ENCODE measurements at places on chromosomes 11 and 22.

DNA sequence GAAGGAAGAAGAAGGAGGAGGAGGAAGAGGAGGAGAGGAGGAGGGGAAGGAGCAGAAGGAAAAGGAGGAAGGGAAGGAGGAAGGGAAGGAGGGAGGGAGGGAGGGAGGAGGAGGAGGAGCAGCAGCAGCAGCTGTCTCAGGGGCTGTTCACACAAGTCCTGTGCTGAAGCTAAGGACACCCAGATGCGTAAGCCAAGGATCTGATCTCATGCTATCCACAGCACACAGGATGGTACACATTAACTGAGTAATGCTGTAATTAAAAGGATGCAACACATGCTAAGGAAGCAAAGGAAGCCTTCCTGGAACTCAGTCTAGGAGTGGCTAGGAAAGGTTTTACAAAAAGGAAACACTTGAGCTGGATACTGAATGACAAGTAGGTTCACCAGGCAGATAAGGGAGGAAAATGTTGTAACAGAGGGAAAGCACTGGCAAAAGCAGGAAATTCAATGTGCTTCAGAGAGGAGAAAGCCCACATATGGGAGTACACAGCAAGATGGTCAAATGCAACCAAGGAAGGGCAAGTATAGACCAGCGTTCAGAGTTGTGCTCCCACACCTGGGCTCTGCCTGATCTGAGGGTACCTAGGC is 32.0 kb downstream of the TRIM66 start:
- DNase-seq = no peak

- DNase-seq = peak; percentile 30
Observed at GRCh38 chr11:79390477-79390876, 50.4 kb downstream of the TENM4 start.

GRCh38 chr11:65925397-65925796 is 6.2 kb downstream of the DRAP1 start:
- DNase-seq = no peak

DNA sequence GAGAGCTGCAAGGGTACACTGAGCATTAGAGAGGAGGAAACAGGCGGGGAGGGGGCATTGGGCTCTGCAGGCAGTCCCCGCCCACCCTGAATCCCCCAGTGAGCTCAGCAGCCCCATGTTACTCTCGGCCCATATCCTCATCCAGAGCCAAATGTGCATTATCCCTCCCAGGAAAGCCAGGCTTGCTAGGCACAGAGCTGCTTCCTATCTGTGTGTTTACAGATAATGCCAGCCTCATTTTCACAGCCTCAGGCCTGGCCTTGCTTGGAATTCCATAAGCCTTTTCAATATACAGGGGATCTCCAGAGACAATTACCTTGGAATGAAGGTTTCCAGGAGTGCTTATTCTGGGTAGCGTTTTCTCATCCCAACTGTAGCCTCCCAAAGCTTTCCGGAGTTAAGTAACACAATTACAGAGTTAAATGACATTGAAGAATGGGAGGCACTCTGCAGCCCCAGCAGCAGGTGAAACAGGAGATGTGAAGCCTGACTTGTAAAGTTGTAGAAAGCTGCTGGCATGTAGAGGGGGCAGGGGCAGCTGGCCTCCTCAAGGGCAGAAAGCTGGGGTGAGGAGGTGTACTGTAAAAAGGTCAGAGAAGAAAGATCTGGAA is 91.5 kb upstream of the TBCEL start:
- no peak for DNase-seq

DNA sequence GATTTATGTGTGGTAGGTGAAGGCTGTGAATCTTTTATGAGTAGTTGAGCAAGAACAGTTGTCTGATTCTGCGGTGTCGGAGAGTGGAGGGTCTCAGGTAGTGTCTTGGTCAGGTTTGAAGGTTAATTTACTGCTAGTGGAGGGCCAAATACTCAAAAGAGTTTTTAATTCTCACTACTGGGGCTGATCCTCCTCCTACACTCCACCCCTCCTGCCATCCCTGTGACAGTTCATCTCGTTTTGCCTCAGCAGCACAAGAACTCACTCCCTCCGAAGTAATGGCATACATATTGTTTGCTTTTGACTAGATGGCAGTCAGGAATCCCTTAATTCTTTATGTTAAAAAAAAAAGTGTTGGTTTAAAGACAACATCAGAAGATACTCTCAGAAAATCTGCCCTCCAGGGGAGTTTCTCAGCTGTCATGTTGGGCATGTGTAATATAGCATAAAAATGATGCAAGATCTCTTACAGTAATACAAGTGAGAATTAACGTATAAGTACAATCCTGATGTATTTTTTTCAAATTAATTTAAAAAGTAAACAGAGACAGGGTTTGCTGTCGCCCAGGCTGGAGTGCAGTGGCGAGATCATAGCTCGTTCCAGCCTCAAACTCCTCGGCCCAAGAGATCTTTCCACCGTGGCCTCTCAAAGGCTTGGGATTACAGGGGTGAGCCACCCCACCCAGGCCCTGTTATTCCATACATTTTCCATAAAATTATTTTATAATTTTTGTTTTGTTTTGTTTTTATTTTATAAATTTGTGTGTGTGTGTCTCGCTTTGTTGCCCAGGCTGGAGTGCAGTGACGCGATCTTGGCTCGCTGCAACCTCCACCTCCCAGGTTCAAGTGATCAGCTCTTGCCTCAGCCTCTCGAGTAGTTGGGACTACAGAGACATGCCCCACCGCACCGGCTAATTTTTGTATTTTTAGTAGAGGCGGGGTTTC is 1.3 kb downstream of the FAR1 start:
- DNase-seq = no peak

GRCh38 chr11:9138133-9138453 is 46.7 kb upstream of the SCUBE2 start:
- no peak for DNase-seq

DNA sequence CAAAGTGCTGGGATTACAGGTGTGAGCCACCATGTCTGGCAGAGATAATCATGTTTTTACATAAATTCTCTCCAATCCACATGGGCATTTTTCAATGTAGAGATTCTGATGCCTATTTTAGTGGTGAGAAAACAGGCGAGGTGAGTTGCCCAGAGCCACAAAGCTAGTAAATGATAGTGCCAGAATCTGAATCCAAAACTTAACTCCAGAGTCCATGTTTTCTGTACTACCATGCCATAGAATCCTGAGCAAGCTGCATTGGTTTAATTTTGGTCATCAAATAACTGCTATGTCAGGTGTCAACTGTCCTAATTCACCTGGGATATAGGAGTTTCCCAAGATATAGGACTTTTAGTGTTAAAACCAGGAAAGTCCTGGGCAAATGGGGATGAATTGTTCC is 13.6 kb downstream of the NEFH start:
- no peak for DNase-seq

DNA sequence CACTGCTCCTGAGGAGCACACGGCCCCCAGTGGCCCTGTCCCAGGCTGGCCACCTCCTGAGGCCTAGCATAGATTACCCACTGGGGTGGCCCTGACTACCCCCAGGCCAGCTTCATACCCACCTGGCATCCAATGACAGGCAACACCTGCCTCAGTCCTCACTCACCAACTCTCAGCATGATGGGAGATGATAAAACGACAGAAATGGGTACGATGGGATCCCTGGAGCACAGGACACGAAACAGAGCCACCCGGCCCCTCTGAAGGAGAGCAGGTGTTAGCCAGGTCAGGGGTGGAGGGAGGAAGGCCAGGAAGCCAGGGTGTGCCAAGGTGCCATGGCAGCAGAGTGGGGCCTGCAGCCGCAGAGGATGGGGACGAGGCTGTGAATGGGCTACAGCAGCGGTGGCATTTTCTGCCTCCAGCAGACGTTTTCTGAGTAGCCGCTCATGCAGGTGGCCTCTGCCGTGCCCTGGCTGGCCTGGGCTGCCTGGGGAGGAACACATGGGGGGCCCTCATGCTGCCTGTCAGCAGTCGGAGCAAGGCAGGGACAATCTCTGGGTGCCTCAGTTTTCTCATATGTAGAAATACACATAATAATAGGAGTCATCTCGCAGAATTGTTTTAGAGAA is 50.2 kb upstream of the FGF3 start:
- no peak for DNase-seq

DNA sequence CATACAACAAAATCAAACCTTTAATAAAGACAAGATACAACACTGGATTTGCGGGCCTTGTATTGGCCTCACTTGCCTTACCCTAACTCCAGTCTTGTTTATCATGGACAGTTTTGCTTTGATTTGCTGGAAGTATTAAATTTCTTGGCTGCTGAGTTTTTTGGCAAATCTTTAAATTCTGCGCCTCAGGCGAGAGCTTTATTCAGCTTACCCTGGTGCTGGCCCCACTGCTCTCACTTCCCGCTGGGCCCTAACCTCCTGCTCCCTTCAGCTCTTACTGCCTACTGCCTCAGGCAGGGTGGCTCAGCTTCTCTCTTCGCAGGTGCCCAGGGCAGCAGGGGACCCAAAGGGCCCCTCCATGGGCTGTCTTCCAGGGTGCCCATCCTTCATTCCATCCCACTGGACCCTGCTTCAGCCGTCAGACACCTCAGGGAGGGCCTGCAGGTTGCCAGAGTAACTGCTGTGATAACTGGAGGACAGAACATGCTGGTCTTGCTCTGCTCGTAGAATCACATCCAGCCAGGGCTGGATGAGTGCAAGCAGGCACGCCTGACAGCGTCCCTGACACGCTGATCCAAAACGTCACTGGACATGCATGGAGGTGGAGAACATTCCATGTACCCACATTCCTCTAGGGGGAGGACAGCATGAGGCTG is 45.7 kb upstream of the TUB start:
- DNase-seq = no peak

- peak; percentile 60 for DNase-seq
Observed at GRCh38 chr22:49372530-49373288, 455.0 kb downstream of the BRD1 start.

DNA sequence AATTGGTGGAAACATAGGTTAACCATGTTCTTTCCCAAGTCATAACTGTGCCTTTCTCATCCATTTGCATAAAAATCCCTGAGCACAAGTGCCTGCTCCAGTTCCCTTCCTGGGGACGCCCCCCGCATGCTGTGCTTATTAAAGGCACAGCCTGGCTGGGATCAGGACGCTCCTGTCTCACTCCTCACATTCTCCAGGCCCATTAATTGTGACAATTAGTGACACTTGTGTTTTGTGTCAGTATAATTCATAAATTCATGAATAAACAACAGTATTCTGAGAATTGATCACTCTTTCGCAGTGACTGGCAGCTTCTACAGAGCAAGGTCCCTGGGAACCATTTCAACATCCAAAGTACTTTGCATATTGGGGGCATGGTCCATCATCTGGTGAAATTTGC is 1354.4 kb downstream of the TBC1D22A start:
- no peak for DNase-seq

DNA sequence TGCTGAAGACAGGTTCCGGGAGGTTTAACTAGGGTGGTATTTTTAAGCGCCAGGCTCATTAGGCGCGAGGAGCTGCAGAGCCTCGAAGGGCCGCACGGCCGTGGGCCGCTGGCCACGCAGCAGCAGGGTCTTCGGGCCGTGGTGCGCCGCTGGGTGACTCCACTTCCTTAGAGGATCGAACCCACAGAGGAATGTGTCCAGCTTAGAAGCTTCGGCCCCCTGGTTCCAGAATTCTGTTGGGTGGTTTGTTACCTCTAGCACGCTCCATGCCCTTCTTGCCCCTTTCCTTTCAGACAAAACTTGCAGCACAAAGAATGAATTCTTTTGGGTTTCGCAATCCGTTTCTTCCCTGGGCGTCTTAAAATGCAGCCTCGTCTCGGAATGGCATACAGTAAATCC is 773 bp upstream of the PATL1 start:
- peak; percentile 58 for DNase-seq

DNA sequence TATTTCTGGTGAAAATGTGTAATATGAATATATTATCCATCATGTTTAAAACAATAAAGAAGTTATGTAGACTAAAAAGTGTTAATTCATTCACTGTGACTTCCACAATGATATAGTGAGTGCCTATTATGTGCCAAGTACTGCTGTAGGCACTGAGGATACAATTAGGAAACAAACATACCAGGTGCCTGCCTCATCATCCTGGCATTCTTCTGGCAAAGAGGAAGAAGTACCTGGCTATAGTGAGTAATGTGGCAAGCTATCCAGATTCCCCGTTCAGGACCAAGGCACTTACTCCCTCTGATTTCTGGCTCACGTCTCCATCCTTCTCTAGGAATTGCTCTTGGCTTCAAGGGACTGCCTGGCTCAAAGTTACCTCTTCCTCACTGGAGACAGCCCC is 77.5 kb upstream of the CLMP start:
- DNase-seq = peak; percentile 44

- DNase-seq = peak; percentile 77
Observed at GRCh38 chr11:16613512-16614381, 124.7 kb upstream of the C11orf58 start.

DNA sequence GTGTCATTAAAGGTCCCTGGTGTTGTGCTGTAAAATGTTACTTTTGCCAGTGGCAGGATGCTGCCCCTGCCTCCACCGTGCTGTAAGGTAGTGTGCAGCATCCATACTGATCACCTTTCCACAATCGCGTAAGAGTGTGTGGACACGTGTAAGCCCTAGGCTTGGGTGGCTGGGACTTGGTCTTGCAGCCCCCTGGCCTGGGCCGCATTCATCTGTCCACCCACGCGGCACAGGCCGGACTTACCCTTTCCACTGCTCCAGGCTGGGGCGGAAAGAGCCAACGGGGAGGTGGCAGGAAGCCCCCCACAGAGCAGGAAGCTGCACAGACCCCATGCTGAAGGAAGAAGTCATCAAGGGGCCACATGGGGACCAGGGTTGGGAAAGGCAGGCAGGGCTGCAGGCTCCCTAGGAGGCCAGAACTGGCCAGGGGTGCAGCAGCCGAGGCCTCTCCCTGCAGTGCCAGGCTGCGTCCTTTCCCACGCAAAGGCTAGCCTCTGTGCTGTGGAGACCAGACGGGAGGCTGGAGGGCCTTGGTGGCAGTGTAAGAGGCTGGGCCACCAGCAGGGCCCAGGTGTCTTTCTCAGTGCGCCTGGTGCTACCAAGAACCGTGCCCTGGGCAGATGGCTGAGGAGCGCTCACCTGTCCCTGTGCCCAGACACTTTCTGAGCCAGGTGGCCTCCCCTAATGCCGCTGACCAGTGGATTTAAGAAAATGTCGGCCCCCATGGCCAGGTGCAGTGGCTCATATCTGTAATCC is 11.7 kb upstream of the TMEM191C start:
- DNase-seq = no peak

- DNase-seq = peak; percentile 54
Observed at GRCh38 chr11:36156161-36156816, 132.9 kb downstream of the COMMD9 start.

DNA sequence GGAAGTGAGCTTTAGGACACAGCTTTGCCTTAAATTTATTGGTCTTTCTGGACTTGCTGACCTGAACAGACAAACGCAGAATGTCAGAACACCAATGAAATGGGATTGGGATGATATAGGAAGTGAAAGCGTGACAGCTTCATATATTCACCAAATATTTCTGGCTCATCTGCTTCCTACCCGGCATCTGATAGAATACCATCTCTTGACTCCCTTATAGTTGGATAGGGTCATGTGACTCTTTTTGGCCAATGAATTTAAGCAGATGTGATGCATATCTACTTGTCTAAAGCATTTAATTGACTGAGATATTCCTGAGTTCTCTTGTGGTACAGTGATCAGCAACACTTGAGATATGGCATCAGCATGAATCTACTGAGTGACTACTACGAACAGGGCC is 2.5 kb upstream of the CAPRIN1 start:
- no peak for DNase-seq

All from M059J (cell line).